ENCODE measurements at places on chromosomes 1 and 21.

DNA sequence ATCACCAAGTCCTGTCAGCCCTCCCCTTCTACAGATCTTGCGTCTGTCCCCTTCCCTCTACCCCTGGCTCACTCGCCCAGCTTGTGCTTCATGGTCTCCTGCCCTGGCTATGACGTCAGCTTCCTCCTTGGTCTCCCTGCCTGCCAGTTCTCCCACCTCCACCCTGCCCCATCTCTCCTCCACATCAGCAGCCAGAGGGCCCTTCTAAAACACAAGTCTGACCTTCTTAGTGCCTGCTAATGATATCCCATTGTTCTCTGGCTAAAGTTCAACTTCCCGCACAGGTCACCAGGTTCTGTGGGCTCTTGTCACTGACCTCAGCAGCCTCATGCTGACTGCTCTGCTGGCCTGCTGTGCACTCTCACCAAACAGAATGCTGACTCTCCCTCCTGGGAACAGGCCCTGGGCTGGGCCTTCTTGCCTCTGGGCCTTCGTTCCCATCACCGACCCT lies 24.7 kb upstream of the MYCL start:
- no peak overlapping the region for H3K4me3 ChIP-seq
- H3K36me3 ChIP-seq: no peaks in the 10 kb centered on the region
- DNase-seq: no peak
- H3K4me1 ChIP-seq: peaks cover 13% of the 10 kb centered on the region

GRCh38 chr1:206558794-206559671 lies 51.7 kb downstream of the RASSF5 start:
- H3K27me3 ChIP-seq: no peaks in the 10 kb centered on the region
- no peak overlapping the region for H3K4me3 ChIP-seq
- peaks cover 14% of the 10 kb centered on the region for H3K4me1 ChIP-seq
- H3K36me3 ChIP-seq: no peaks in the 10 kb centered on the region
- H3K27ac ChIP-seq: no peak overlapping the region

DNA sequence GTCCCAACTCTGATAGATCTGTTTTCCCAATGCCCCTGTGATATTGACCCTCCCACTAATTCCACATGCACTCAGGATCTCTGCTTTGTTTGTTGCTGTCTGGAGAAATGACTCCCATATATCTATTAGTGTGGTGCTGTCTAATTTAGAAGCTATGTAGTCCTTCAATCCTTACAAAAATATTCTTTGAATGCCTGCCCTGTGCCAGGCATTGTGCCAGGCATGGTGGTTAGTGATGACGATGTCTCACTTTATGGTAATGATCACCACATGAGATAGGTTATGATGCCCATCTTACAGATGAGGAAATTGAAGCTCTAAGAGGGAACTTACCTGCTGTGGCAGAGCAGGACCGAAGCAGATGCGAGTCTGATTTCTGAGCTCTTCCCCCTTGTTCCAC lies 12.9 kb downstream of the MYOG start:
- H3K36me3 ChIP-seq: no peaks in the 10 kb centered on the region
- DNase-seq: no peak
- H3K4me1 ChIP-seq: peaks cover 10% of the 10 kb centered on the region
- no peak overlapping the region for H3K27ac ChIP-seq
- H3K4me3 ChIP-seq: no peak overlapping the region
- H3K27me3 ChIP-seq: no peaks in the 10 kb centered on the region

GRCh38 chr1:145858238-145858900 lies 512 bp downstream of the PIAS3 start:
- peaks cover 28% of the 10 kb centered on the region for H3K36me3 ChIP-seq
- no peaks in the 10 kb centered on the region for H3K27me3 ChIP-seq
- H3K27ac ChIP-seq: peak overlapping the region; percentile 91

GRCh38 chr1:47940779-47941178 lies 56.4 kb downstream of the TRABD2B start:
- H3K27ac ChIP-seq: no peak overlapping the region
- no peaks in the 10 kb centered on the region for H3K36me3 ChIP-seq
- no peak overlapping the region for H3K4me3 ChIP-seq
- H3K27me3 ChIP-seq: no peaks in the 10 kb centered on the region
- H3K4me1 ChIP-seq: no peaks in the 10 kb centered on the region
- no peak for DNase-seq

DNA sequence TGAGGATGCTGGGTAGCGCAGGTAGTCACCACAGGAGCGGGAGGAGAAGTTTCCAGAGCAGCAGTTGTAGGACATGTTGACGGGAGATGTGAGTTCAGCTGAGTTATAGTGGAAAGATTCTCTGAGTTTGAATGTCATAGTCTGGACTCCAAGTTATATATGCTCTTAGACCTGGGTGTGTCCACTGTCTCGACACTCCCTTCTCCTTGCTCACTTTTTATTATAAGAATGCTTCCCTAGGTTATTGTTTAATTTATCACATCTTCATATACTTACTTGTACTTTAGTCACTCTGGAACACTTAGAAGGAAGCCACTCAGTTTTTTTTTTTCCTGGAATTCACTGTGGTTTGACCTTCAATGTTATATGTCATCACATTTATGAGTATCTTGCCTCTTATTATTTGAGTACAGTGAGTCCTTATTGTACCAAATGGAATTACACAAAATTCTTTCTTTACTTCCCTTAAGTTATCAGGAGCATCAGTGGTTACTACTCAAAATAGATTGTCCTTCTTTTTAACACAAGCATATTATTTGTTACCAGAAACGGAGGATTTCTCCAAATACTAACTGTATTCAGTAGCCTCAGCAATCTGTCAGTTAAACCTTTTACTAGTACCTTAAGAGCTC lies at the start of gene KRTAP13-2:
TSS of gene KRTAP13-2 (minus strand) at position 133 of the 632 bp plus-strand sequence. CDS start at position 75, 58 bp downstream.
- H3K36me3 ChIP-seq: no peaks in the 10 kb centered on the region
- H3K27me3 ChIP-seq: no peaks in the 10 kb centered on the region
- H3K4me1 ChIP-seq: no peaks in the 10 kb centered on the region
- no peak within 1 kb of the TSS for H3K27ac ChIP-seq
- no peak for DNase-seq
- no peak within 1 kb of the TSS for H3K4me3 ChIP-seq

DNA sequence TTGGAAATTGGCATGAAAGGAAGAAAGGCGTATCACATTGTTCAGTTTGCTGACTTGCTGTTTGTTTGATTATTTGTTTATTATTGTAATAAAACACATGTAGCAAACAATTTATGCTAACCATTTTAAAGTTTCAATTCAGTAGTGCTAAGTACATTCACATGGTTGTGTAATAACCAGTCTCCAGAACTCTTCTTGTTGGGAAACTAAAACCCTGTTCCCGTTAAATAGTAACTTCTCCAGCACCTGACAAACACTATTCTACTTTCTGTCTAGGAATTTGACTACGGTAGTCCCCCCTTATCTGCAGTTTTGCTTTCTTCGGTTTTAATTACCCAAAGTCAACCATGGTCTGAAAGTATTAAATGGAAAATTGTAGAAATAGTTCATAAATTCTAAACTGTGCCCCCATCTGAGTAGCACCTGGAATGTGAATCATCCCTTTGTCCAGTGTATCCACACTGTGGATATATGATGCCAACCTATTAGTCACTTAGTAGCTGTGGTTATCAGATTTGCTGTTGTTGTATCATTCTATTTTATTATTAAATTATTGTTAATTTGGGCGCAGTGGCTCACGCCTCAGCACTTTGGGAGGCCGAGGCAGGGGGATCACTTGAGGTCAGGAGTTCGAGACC lies 5.5 kb downstream of the MORC3 start:
- no peaks in the 10 kb centered on the region for H3K36me3 ChIP-seq
- H3K27me3 ChIP-seq: no peaks in the 10 kb centered on the region
- H3K4me3 ChIP-seq: no peak overlapping the region
- DNase-seq: no peak

- peaks cover 2% of the 10 kb centered on the region for H3K27me3 ChIP-seq
- DNase-seq: no peak
- peaks cover 36% of the 10 kb centered on the region for H3K4me1 ChIP-seq
- peak overlapping the region; percentile 94 for H3K4me3 ChIP-seq
- H3K27ac ChIP-seq: no peak overlapping the region
- peaks cover 46% of the 10 kb centered on the region for H3K36me3 ChIP-seq
Measured at GRCh38 chr1:1308756-1309250, 406 bp downstream of the PUSL1 start.

- no peak overlapping the region for H3K27ac ChIP-seq
- peaks cover 72% of the 10 kb centered on the region for H3K36me3 ChIP-seq
- no peaks in the 10 kb centered on the region for H3K27me3 ChIP-seq
- DNase-seq: no peak
Measured at GRCh38 chr1:200749090-200749489, 10.4 kb downstream of the CAMSAP2 start.

GRCh38 chr1:81201779-81202178 lies 599.0 kb upstream of the ADGRL2 start:
- H3K27ac ChIP-seq: no peak overlapping the region
- H3K4me1 ChIP-seq: no peaks in the 10 kb centered on the region
- H3K36me3 ChIP-seq: no peaks in the 10 kb centered on the region

Measured in neuronal stem cell (in vitro differentiated cells).